ENCODE measurements at places on chromosomes 4 and X. TPM values are rescaled to one million over a fixed set of nuclear protein-coding genes. Genes with fewer than 3 reads are reported as not detected.

- no peaks in the 10 kb centered on the region for H3K27me3 ChIP-seq
- no peaks in the 10 kb centered on the region for H3K4me1 ChIP-seq
- no peak overlapping the region for H3K4me3 ChIP-seq
- H3K36me3 ChIP-seq = no peaks in the 10 kb centered on the region
Observed at GRCh38 chr4:47704693-47705325, 133.1 kb downstream of the CORIN start.

- no peaks in the 10 kb centered on the region for H3K36me3 ChIP-seq
- no peak overlapping the region for H3K27ac ChIP-seq
- no peak overlapping the region for H3K4me3 ChIP-seq
- H3K4me1 ChIP-seq = no peaks in the 10 kb centered on the region
- no peaks in the 10 kb centered on the region for H3K27me3 ChIP-seq
- no peak for DNase-seq
Observed at GRCh38 chr4:98176531-98176930, 33.3 kb upstream of the STPG2 start.

GRCh38 chr4:22607382-22607781 lies 85.4 kb upstream of the GBA3 start:
- no peaks in the 10 kb centered on the region for H3K4me1 ChIP-seq
- DNase-seq = peak; percentile 72
- H3K27ac ChIP-seq = no peak overlapping the region
- H3K4me3 ChIP-seq = no peak overlapping the region
- H3K36me3 ChIP-seq = no peaks in the 10 kb centered on the region

GRCh38 chrX:103250977-103251376 lies 4.0 kb downstream of the TCEAL8 start:
- no peak for DNase-seq
- H3K27me3 ChIP-seq = no peaks in the 10 kb centered on the region
- H3K4me3 ChIP-seq = no peak overlapping the region
- no peaks in the 10 kb centered on the region for H3K36me3 ChIP-seq
- H3K27ac ChIP-seq = no peak overlapping the region
- H3K4me1 ChIP-seq = no peaks in the 10 kb centered on the region

DNA sequence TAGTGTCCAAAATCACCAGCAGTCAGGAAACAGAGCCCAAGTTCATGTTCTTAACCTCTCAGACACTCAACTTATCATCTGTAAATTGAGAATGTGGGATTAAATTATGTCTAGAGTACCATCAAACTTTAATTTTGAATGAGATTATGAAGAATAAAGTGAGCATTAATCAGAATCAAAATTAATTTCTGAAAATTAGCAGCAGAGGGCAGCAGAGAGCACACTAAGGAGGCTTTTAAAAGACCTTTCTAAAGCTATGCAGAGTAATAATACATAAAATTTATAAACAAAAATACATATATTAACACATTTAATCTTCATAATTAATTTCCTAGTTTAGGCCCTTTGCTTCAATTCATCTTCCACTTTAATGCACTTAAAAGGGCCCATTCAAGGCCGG lies 7.1 kb downstream of the TASL start:
- H3K4me3 ChIP-seq = no peak overlapping the region
- no peaks in the 10 kb centered on the region for H3K36me3 ChIP-seq
- no peak overlapping the region for H3K27ac ChIP-seq
- H3K4me1 ChIP-seq = no peaks in the 10 kb centered on the region

DNA sequence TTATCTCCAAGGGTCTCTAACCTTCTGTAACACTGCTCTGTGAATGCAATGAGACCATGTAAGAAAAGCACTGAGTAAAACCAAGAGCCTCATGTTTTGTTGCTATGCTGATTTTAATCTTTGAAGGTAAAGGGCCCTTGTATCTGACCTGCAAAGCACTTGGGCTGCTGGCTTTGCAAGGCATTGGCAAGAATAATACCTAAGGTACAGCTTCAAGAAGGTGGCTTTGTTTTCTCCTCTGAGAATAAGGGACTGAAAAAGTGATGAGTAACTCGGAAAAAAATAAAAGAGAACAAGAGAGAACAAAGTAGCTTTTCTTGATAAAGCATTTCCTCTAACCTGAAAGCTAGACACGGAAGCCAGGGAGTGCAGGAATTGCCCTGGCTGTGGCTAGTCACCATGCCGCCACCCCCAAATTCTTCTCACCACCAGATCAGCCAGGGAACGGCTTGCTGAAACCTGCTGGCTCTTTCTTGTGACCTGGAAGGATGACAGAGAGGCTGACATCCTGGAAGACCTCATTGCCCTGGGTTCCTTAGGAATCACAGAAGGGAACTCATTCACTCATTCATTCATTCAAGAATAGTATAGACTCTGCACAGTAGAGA lies 41.8 kb upstream of the HS3ST1 start:
- H3K4me1 ChIP-seq = no peaks in the 10 kb centered on the region
- no peaks in the 10 kb centered on the region for H3K36me3 ChIP-seq
- no peaks in the 10 kb centered on the region for H3K27me3 ChIP-seq
- no peak overlapping the region for H3K27ac ChIP-seq
- no peak for DNase-seq

Gene CLDN22
- not detected for total RNA-seq

Gene MAP3K15
- total RNA-seq = not detected

Gene NR3C2
- 51.6 TPM for total RNA-seq

GRCh38 chr4:185657183-185657582 lies 121.9 kb upstream of the PDLIM3 start:
- peak overlapping the region; percentile 79 for H3K27ac ChIP-seq
- no peak overlapping the region for H3K4me3 ChIP-seq
- no peaks in the 10 kb centered on the region for H3K27me3 ChIP-seq
- peaks cover 30% of the 10 kb centered on the region for H3K4me1 ChIP-seq

Gene USP17L10
- total RNA-seq = not detected

Gene CT45A3
- not detected for total RNA-seq

GRCh38 chr4:177356206-177356605 lies 46.5 kb downstream of the NEIL3 start:
- no peak overlapping the region for H3K4me3 ChIP-seq
- no peaks in the 10 kb centered on the region for H3K4me1 ChIP-seq
- H3K36me3 ChIP-seq = no peaks in the 10 kb centered on the region
- no peak for DNase-seq

Gene MAGEE2
- total RNA-seq = 1.1 TPM

Gene GPRIN3
- 1.2 TPM for total RNA-seq

Gene ZFYVE28
- total RNA-seq = 19.1 TPM

Data from thyroid gland (tissue), 4 donors.